Brain microvascular endothelial cell (primary cell): ENCODE measurements at places on chromosomes 6 and 20.

DNA sequence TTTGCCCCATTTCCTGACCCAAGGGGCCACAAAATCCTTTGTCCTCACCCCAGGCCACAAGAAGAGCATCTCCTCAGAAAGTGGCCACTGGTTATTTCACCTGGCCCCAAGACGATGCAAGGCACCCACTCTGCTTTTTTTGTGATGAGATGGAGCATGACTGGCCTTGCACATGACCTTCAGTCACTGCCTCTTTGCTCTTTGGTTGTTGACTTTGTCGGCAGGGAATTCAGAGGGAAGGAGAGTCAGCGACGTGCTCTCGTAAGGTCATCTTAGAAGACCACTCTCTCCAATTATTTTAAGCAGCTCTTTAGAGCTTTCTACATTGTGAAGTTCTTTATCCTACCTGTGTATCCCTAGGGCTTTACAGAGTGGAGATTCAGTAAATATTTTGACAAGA is 306.7 kb downstream of the PLCB1 start:
- DNase-seq: no peak

GRCh38 chr6:68756454-68757375 is 121.6 kb downstream of the ADGRB3 start:
- DNase-seq: no peak

GRCh38 chr6:7467007-7467897 is 74.2 kb upstream of the DSP start:
- DNase-seq: peak; percentile 67

- DNase-seq: no peak
Observed at GRCh38 chr20:61480158-61480825, 228.2 kb downstream of the CDH4 start.

- no peak for DNase-seq
Observed at GRCh38 chr20:31516651-31517050, 2.4 kb downstream of the HM13 start.

GRCh38 chr20:20368418-20369249 is 730 bp downstream of the INSM1 start:
- DNase-seq: no peak

DNA sequence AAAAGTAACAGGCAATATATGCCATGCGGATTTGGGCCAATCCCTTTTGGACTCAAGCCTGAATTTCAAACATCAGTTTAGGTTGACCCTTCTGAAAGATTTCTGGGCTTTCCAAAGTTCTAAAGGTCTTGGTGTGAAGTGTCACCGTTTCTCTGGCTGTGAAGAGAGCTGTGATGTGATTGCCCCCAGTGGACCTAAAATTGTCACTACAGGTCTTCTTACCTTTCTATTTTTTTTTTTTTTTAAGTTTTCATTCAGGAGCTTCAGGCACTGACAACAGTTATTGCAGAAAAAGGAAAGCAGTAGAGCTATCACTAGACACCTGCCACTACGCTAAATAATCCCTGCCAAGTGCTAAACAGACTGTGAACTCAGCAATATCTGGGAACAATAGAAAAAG is 75.7 kb upstream of the OPRM1 start:
- DNase-seq: no peak

DNA sequence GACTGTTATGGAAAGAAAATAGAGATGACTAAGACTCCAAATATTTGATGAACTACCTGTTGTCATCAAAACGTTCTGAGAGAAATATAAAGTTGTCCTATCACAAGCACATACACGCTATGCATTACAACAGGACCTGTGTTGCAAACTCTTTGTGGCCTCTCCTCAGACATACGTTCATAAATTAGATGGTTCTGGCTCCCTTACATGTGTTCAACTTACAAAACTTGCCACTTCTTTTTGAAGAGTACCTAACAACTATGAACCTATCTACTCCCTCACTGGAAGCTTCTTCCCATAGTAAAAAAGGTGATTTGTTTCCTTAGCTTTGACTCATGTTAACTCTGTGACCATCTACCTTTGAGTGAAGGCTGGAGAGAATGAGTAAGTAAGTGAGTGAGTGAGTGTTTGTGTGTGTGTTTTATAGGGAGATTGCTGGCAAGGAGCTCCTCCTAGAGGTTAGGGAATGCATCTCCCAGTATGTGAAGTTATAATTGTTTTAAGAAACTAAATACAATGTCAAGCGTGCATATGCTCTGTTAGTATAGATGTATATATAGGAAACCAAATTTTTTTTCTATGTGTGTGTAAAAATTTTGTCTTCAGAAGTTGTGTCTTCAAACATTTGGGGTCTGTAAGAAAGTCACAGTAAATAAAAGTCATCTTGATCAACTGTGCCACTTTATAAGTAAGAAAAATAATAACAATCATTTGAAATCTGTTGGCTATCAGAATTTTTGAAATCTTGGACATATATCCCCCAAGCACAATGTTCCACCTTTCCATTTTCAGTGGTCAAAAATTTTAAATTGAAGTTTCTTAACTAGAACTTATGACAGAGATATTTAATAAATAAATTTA is 1211.1 kb upstream of the GJE1 start:
- peak; percentile 64 for DNase-seq

- DNase-seq: no peak
Observed at GRCh38 chr6:32666420-32667300, at the start of gene HLA-DQB1. HLA-DQB1 (minus strand) TSS chr6:32666657; CDS start chr6:32666607, 50 bp downstream.

GRCh38 chr6:4404415-4404814 is 269.0 kb upstream of the ECI2 start:
- peak; percentile 13 for DNase-seq

DNA sequence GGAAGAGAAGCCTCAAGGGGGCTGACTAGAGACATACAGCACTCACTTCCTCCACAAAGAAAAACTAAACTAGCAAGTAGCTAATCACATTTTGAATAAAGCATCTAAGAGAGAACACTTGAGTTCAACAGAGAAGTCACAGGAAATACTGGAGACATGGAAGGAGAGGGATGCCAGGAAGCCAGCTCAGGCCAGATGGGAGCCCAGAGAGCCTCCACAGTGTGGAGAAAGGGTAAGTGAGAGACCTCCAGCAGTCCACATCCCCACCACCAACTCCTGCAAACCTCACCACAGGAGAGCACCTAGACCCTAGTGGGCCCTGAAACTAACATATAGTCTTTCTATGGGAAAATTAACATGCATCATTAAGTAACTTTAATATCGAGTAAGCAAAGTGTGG is 79.2 kb downstream of the EPM2A start:
- DNase-seq: no peak

- peak; percentile 95 for DNase-seq
Observed at GRCh38 chr6:169452117-169452868, 198.6 kb upstream of the THBS2 start.

GRCh38 chr6:145783796-145784195 is 30.8 kb downstream of the FBXO30 start:
- no peak for DNase-seq

DNA sequence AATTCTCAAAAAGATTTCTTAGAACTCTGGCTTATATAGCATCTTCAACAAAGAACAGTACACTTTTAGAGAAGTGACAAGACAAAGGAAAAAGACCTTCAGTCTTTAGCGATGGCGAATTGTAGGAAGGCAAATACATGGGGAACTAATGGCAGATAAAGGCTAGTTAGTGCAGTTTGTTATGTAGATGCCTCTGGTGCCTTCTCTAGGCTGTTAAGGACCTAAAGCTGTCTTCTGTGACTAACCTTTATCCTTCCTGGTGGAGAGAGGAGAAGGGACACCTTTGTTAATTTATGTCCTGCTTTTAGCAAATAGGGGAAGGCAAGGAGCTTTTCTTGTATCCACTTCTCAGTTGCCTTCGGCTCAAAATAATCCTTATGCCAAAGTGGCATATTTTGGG is 7.2 kb downstream of the ANKRD6 start:
- no peak for DNase-seq

DNA sequence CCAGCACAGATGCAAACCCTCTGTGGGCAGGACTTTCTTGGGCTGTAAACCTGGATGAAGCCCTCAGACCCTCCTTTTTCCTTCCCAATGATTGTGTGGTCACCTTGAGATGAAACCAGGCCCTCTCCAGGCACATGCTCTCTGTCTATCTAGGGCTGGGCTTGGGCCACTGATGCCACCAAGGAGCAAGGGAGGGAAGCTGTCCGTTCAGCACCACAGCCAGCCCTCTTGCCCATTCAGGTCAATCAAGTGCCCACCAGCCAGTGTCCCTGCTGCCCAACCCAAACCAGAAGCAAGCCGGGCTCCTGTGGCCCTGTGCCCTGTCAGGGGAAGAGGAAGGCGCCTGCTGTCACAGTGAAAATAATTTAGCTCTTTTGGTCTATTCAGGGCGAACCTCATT is 8.0 kb downstream of the STMN3 start:
- DNase-seq: no peak

- no peak for DNase-seq
Observed at GRCh38 chr6:109816452-109817374, 125.6 kb downstream of the FIG4 start.

DNA sequence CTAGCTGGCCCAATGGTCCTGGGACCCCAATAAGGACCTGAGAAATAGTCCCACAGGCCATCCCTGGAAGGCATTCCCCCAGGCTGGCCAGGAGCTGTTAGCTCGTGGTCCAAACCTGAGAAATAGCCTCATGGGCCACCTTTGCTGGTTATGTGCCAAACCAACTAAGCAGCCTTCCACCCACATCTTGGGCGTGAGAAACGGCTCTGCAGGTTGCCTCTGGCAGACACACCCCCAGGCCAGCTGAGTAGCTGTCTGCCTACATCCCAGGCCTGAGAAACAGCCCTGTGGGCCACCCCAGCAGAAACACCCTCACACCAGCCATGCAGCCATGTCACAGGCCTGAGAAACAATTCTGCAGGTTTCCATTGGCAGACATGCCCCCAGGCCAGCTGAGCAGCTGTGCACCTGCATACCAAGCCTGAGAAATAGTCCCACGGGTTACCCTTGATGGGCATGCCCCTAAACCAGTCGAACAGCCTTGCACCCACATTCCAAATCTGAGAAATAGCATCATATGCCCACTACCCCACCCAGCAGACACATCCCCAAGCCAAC is 567.8 kb upstream of the ID4 start:
- no peak for DNase-seq

DNA sequence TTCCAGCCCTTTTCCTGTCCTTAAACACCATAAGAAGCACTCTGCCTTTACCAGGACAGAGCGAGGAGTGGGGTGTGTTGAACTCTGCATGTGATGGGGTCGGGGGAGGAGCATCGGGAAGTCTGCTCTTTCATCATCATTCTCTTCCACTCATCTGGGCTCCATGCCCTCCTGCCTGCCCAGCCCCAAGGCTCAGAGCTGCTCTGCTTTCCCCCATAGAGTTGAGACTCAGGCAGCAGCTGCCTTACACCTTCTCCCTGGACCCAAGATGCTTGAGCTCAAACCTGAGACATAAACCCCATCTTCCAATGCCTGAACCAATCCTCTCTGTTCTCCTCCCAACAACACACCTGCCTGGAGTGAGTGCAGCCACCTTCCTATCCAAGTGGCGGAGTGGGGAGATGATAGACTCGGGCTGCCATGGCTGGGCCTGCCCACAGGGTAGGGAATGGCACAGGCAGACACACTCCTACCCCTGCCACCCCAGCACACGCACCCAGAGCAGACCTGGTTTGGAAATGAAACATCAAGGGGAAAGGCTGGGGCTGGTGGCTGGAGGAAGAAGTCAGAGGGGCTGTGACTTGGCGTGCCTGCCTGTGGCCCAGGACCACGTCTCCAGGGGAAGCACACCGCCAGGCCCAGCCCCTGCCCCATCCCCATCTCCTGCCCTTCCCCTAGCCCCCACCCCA is 28.4 kb downstream of the TFEB start:
- DNase-seq: no peak
